ENCODE measurements at places on chromosomes 1 and 21. TPM values are rescaled to one million over a fixed set of nuclear protein-coding genes. Genes with fewer than 3 reads are reported as not detected.

The LRRC8D gene
- 22.9 TPM for total RNA-seq

The F5 gene
- not detected for total RNA-seq

The LRRC40 gene
- total RNA-seq: 18.3 TPM

The PRAMEF6 gene
- total RNA-seq: not detected

The TMEM269 gene
- total RNA-seq: 0.04 TPM

Data from H4 (cell line).